Osteoblast (primary cell): ENCODE measurements at places on chromosomes 16 and 17. TPM values are rescaled to one million over a fixed set of nuclear protein-coding genes. Genes with fewer than 3 reads are reported as not detected.

GRCh38 chr17:36002631-36003030 is 1.3 kb upstream of the CCL15 start:
- no peak for DNase-seq

DNA sequence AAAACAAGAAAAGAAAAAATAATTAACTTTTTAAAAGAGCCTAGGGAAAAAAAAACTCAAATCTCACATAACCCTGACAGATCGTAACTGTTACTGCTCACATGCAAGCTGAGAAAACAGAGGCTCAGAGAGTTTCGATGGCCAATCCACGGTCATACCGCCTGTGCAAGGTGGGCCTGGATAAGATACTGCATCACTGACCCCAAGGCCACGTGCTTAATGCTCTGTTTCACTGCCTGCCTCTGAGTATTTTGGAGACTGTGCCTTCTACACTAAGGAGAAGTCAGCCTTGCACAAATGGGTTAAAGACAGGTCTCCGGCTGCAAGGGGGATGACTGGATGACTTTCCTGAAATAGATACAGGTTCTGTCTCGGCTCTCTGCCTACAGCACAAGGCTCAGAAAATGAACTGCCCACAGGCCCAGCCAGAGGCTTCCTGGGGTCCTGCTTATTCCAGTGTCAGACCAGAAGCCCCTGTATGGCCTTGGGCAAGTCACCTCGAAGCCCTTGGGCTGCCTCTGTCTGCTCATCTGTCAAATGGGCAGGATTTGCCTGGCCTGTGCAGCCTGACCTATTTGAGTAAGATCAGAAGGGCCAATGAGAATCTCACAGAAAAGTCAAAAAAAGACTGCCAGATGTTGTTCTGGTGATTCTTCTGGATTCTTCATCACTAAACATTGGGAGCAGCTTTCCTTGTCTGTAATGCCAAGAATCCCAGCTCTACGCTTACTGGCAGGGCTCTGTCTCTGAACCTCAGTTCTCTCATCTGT is 25.8 kb downstream of the CNGB1 start:
- DNase-seq: peak; percentile 6

GRCh38 chr16:26614237-26614841 is 452.4 kb upstream of the C16orf82 start:
- no peak for DNase-seq

The KCNH4 gene
- total RNA-seq: not detected in 2 replicates

GRCh38 chr17:73336408-73337329 is 24.9 kb upstream of the CDC42EP4 start:
- DNase-seq: peak; percentile 23

The PRR35 gene
- total RNA-seq: under 0.01 TPM in 1 of 2 replicates, not detected in the other

DNA sequence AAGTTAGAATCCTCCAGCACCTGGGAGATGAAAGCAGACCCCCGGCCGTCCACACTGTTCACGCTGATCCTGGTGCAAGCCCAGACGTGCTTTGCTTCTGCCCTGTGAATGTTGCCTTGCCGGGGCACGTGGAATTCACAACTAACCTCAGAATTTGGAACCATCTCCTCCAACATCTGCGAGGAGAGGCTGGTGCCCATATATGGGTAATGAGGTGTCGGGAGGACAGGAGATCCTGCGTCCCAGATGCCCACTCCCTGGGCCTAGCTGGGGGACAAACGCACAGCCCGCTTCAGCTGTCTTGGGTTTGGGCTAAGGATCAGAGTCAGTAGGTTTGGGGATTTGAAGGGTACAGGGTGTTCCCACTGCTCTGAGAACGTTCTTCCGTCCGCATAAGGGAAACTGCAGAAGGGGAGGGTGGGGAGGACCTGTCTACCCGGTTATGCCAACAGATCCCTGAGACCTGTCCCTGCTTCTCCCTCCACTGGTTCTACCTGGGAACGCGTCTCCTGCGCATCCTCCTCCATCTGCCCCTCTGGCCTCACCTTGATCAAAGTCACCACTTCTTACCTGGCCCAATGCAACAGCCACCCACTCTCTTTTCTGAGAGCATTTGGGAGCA is 14.1 kb downstream of the PPL start:
- DNase-seq: peak; percentile 35
